ENCODE measurements at places on chromosomes 11 and 22.

DNA sequence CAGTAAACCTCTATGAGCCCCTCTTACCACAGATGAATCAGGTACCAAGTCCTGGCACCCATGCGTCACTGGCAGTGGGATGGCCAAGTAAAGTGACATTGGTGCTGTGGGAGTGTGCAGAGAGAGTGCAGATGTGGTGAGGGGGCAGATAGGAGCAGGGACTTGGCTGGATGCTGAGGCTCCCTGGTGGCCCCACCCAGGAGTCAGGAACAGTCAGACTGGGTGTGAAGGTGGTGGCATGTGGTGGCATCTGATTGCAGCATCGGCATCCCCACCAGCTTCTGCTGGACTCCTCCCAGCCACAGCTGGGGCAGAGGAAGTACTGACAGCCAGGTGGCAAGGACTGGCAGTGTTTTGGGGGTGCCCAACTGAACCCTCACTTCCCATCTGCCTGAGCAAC lies 11.4 kb downstream of the DGAT2 start:
- no peak for DNase-seq

DNA sequence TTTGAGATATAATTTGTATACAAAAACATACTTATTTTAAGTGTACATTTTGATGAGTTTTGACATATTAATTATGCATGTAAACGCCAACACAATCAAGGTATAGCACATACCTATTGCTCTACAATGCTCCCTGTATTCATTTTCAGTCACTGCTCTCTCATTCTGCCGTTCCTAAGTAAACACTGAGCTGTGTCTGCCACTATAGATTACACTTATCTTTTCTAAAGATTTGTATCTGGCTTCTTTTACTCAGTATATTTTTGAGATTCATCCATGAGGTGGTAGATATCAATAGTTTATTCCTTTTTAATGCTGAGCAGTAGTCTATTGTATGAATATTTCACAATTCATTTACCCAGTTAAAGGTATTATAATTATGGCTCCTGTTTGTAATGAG lies 25.4 kb upstream of the BACE1-AS start:
- DNase-seq, result no peak

- no peak for DNase-seq
These were observed 47.7 kb upstream of the SC5D start for GRCh38 chr11:121244884-121245283.

DNA sequence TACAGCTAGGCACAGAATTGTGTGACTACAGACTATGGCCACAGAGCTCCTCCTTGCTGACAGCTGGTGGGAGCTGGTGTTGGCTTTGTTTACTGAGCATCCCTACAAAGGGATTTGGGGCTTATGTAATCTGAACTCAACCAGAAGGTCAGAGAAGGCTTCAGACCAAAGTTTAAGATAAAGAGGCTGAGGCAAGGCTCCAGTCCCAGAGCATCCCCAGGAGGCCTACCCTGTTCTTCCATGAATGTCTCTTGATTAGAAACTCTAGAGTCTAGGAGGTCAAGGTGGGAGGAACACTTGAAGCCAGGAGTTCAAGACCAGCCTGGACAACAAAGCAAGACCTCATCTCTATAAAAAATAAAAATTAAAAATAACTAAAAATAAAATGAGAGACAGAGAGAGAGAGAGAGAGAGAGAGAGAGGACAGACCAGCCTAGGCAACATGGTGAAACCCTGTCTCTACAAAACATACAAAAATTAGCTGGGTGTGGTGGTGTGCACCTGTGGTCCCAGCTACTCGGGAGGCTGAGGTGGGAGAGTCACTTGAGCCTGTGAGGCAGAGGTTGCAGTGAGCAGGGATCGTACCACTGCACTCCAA lies 125.5 kb upstream of the SERPIND1 start:
- DNase-seq, result no peak

GRCh38 chr11:84497981-84498411 lies 1129.1 kb downstream of the DLG2 start:
- DNase-seq, result no peak

DNA sequence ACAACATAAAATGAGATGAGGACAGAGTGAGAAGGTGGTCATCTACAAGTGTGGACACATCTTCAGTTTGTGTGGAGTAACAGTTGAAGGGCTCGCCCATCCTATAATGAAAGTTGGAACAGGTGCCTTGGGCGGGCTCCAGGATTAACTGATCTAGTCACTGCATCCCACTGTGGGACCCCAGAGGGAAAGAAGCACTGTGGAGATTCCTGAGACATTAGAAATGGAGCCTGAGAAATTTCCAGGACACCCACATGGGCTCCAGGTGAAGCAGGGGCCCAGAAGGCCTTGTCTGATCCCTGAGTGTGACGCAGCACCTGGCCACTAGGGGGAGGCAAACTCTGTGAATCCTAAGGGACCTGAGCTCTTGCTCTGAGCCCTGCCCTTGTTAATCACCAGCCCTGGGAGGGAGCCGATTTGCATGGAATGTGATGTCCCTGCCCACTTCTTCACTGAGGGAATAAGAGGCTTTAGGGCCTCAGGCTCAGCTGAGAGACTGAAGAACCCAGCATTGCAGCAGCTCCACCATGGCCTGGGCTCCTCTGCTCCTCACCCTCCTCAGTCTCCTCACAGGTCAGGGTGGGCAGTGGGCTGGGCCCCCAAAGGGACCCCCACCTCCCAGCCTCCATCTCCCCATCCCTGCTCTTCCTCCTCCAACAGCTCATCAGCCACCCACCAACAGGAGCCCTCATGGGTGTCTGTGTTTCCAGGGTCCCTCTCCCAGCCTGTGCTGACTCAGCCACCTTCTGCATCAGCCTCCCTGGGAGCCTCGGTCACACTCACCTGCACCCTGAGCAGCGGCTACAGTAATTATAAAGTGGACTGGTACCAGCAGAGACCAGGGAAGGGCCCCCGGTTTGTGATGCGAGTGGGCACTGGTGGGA lies 98.4 kb downstream of the VPREB1 start:
- DNase-seq, result no peak

- DNase-seq, result no peak
These were observed 114.4 kb upstream of the BLID start for GRCh38 chr11:122230385-122230755.

All from pulmonary artery endothelial cell (primary cell).